NCI-H1048 (cell line): ENCODE measurements at places on chromosomes 2 and 18.

GRCh38 chr2:215832791-215833190 is 180.6 kb downstream of the MREG start:
- no peak for DNase-seq

DNA sequence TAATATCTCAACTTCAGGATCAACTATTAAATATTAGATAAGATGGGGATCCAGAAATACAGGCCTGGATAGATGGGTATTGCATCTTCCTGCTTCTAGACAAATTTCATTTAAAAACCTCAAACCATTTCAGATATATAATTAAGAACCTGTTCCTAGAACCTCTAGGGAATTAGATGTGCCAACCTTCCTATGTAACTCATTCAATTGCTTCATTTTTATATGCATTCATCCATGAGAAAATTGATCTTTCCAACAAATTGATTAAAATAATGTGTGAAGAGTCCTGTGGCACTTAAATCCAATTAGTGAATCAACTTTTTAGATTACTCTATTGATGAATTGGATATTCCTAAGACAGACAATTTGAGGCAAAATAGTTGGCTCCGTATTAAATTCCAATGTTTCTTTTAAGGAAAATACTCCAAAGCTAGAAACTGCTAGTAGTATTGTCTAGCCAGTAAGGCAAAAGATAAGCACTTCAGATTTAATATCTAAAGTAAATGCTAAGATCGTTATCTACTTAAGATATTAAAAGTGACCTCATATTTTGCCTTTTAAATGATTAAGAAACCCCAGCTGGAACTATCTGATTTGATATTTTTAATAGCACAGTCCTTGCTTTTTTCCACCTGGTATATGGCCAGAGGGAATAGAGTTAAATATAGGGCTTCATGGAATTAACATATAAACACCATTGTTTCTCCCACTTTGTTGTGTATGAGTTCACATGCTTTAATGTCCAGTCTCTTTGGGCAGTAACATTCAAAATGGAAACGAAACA is 35.8 kb downstream of the DARS1 start:
- no peak for DNase-seq

DNA sequence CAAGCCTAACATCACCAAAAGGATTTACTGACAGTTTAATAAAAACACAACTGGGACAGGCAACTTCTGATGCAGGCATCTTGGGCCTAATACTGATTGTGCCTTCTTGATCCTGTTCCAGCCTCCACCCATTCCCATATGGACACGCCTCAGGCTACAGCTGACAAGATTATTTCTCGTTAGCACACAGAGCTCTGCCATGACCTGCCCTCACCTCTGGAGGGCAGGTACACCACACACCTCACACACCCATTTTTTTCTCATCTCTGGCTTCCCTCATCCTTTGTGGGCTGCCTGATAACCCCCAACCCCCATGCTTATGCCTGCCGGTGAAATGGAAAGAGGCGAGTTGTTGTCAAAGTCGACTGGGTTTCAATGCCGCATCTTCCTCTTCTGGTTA is 147.0 kb downstream of the ANTXR1 start:
- DNase-seq, result no peak

DNA sequence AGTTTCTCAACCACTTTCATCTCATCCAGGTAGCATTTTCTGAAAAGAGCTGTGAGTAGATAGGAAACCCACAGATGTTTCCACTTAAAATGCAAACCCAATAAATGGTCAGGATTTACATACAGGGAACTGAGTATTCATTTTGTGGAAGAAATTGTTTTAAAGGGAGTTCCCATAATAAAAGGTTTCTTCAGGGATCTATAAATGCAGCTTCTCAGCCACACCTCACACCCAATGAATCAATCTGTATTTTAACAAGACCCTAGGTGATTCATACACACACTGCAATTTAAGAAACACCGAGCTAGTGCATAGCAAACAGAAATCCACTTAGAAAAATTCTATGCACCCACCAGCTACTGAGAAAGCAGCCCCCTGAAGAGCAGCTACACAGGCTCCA is 140.1 kb upstream of the ACAA2 start:
- no peak for DNase-seq

- DNase-seq, result no peak
Observed at GRCh38 chr2:88574445-88574844, 52.8 kb downstream of the EIF2AK3 start.

DNA sequence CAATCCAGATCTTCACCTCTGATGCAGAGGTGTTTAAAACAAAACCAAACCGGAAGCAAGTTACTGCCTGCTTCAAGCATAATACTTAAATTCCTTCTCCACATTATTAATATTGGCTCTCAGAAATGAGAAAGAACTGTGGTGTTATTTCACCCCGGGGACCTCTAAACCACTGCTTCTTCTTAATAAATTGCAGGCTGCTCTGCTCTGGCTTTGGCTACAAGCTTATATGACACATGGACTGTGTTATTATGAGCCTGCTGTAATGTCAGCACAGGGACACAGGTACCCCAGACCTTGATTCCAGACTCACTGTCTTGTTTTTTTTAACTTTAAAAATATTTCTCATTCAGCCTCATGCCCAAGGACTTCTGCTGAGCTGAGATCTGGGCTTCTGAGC is 45.1 kb downstream of the ST6GAL2 start:
- DNase-seq, result no peak

GRCh38 chr2:238979636-238980035 is 131.8 kb downstream of the TWIST2 start:
- no peak for DNase-seq

GRCh38 chr2:172457536-172457935 is 30.1 kb downstream of the ITGA6 start:
- DNase-seq, result no peak
